ENCODE measurements at places on chromosomes 6 and 20. TPM values are rescaled to one million over a fixed set of nuclear protein-coding genes. Genes with fewer than 3 reads are reported as not detected.
A peak's percentile ranks its signal among the peaks of the same experiment; 100 is the strongest.

DNA sequence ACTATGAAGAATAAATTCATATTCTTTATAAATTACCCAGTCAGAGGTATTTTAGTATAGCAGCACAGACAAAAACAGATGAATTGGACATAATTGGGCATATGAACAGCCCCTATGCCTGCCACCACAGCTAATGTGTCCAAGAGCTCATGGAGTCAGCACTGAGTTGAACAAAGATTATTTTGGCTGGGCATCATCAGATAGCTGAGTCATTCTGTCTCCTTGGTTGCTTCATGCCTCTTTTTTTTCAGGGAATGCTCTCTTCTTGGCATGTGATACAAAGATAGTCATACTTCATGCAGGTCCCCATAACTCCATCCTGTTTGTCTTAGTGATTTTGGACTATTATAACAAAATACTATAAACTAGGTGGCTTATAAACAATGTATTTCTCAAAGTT lies 275.6 kb downstream of the TENT5A start:
- no peak for DNase-seq
- peaks cover 9% of the 10 kb centered on the region for H3K4me1 ChIP-seq
- peaks cover 3% of the 10 kb centered on the region for H3K27me3 ChIP-seq
- no peaks in the 10 kb centered on the region for H3K36me3 ChIP-seq

DNA sequence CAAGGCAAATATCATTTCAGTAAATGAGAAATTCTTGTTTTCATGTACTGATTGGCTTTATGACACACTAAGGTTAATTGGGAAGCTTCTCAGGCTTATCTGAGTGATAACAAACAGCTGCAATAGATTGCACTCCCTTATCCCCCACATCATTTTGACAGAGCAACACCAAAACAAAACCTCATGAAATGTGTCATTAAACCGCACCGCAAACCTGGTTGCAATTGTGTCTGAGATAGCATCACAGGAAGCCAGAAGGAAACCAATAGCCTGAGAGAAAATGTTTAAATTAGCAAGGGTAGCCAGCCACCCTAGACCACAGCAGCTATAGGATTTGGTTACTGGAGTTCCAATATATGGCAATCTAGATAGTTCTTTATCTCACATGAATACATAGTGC lies 31.6 kb upstream of the LAMA4 start:
- H3K27me3 ChIP-seq, result no peaks in the 10 kb centered on the region
- H3K27ac ChIP-seq, result no peak overlapping the region
- H3K4me1 ChIP-seq, result peaks cover 34% of the 10 kb centered on the region
- no peak for DNase-seq

- H3K27me3 ChIP-seq, result no peaks in the 10 kb centered on the region
- DNase-seq, result no peak
- no peak overlapping the region for H3K4me3 ChIP-seq
- H3K36me3 ChIP-seq, result no peaks in the 10 kb centered on the region
- no peaks in the 10 kb centered on the region for H3K4me1 ChIP-seq
- no peak overlapping the region for H3K27ac ChIP-seq
These were observed 43.6 kb downstream of the SLC24A3 start for GRCh38 chr20:19256085-19256484.

Gene MPIG6B
- not detected for total RNA-seq

DNA sequence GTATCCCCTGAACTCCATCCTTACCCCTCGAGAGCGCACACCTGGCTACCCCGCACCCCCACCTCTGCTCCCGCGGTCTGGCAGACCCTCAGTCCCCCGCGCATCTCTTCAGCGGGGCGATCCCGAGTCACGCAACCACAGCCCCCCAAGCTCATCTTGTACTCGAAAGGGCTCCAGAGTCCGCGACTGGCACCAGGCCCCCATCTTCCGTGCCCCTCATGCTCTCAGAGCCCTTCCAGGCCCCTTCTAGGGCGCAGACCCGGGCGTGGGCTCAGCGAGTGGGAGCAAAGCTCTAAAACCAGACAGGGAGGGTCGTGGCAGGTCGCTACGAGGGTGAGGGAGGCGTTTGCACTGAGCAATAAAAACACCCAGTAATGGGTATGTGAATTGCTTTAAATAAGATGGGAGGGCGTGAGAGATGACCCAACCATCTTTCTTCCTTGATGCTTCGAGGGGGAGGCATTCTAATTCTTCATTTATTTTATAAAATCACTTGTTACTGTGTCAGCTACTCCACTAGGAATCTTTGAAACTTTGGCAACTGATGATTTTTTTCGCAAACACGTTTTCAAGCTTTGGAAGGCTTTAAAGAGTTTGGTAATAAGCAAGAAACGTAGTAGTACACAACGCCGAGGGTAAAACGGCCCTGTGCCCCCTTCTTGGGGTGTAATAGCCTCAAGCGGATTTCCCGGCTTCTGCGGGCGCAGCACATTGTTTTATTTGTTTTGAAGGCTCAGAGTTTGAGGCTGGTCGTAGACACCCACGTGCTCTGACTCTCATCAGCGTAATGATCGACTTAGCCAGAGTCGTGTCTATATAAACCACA lies 42.6 kb upstream of the SUPT3H start:
- no peak for DNase-seq
- no peaks in the 10 kb centered on the region for H3K36me3 ChIP-seq
- H3K27me3 ChIP-seq, result no peaks in the 10 kb centered on the region
- peaks cover 52% of the 10 kb centered on the region for H3K4me1 ChIP-seq
- peak overlapping the region; percentile 85 for H3K27ac ChIP-seq
